ENCODE measurements at places on chromosomes 5 and 9. TPM values are rescaled to one million over a fixed set of nuclear protein-coding genes. Genes with fewer than 3 reads are reported as not detected.

Gene BHMT2
- total RNA-seq = not detected

Gene PCA3
- total RNA-seq = not detected

Gene NR2F1-AS1
- total RNA-seq = not detected

Gene LHX2
- total RNA-seq = not detected

Gene SIT1
- 99.9 TPM for total RNA-seq

Gene MRRF
- 69.8 TPM for total RNA-seq

Gene HTR4
- not detected for total RNA-seq

- H3K27me3 ChIP-seq = no peaks in the 10 kb centered on the region
- no peak overlapping the region for H3K27ac ChIP-seq
- no peaks in the 10 kb centered on the region for H3K36me3 ChIP-seq
- no peaks in the 10 kb centered on the region for H3K4me1 ChIP-seq
- DNase-seq = no peak
- no peak overlapping the region for H3K4me3 ChIP-seq
Observed at GRCh38 chr9:28916348-28916747, 1343.1 kb upstream of the C9orf72 start.

DNA sequence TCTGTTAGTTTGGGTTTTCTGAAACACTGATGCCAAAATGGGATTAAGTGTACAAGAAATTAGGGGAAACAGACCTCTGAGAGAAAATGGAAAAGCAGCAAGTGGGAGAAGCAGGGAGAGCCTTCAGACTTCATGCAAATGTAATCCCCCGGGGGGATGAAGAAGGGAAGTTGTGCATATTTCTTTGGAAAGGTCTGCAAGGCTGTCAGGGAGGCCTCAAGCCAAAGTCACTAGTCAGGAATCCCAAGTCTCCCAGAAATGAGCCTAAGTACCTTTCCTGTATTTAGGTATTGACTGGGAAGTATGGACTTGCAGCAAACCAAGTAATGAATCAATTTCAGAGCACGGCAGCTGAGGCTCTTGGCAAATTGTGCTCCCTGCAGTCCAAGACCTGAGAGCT, 2.2 kb downstream of the FTMT start:
- H3K4me1 ChIP-seq = no peaks in the 10 kb centered on the region
- no peak overlapping the region for H3K4me3 ChIP-seq
- H3K27me3 ChIP-seq = no peaks in the 10 kb centered on the region
- H3K36me3 ChIP-seq = no peaks in the 10 kb centered on the region

- H3K27ac ChIP-seq = no peak within 1 kb of the TSS
- peak within 1 kb of the TSS; percentile 65 for H3K4me3 ChIP-seq
- H3K36me3 ChIP-seq = no peaks in the 10 kb centered on the region
- H3K4me1 ChIP-seq = peaks cover 18% of the 10 kb centered on the region
- peaks cover 50% of the 10 kb centered on the region for H3K27me3 ChIP-seq
- peak; percentile 36 for DNase-seq
Observed at GRCh38 chr5:52989025-52989780, at the start of gene ITGA2. Gene ITGA2, plus strand, starts transcription at chr5:52989352. Its CDS starts 117 bp downstream, at chr5:52989469.

- peaks cover 32% of the 10 kb centered on the region for H3K36me3 ChIP-seq
Observed at GRCh38 chr9:107336718-107337360, 53.8 kb downstream of the RAD23B start.

- no peak overlapping the region for H3K4me3 ChIP-seq
- H3K4me1 ChIP-seq = no peaks in the 10 kb centered on the region
- H3K36me3 ChIP-seq = no peaks in the 10 kb centered on the region
Observed at GRCh38 chr5:95671826-95672225, 11.0 kb downstream of the SPATA9 start.

DNA sequence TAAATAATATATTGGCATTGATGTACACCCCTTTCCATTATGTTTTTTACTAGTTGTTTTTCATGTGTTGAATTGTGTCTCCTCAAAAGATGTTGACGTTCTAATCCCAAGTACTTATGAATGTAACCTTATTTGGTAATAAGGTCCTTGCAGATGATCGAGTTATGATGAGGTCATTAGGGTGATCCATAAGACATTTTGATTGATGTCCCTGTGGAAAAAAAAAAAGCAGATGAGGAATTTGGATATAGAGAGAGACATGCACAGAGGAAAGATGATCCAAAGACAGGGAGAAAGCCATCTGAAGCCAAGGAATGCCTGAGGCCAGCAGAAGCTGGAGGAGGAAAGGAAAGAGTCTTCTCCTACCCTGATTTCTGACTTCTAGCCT, 632.7 kb downstream of the TLR4 start:
- no peaks in the 10 kb centered on the region for H3K27me3 ChIP-seq
- H3K4me3 ChIP-seq = no peak overlapping the region
- no peaks in the 10 kb centered on the region for H3K4me1 ChIP-seq
- DNase-seq = no peak
- H3K36me3 ChIP-seq = no peaks in the 10 kb centered on the region

DNA sequence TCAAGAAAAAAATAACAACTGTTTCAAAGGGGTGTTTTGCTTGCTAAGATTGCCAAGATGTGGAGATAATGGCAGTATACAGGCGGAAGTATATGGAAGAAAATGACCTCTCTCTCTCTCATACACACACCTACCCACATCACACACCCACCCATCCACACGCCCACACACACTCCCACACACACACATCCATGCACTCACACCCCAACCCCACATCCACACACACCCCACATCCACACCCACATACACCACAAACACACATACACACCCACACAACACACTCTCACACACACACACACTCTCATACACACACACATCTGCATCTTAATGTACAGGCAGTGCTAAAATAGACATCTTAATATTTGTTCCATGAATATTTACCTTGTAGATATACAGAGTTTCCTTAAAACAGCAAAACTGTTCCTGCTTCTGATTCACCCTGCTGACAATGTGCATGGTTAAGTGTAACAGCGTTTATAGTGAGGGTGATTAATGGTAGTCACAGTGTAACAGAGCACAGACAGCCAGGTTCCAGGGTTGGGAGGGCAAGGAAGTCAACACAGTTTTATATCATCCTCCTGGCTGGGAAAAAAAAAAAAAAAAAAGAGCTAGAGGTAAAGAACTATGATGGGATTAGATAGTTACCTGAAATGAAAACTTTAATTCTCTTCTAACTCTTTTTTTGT, 8.3 kb downstream of the BHMT2 start:
- no peak overlapping the region for H3K27ac ChIP-seq
- H3K27me3 ChIP-seq = no peaks in the 10 kb centered on the region
- DNase-seq = no peak
- peaks cover 11% of the 10 kb centered on the region for H3K4me1 ChIP-seq
- H3K4me3 ChIP-seq = no peak overlapping the region

DNA sequence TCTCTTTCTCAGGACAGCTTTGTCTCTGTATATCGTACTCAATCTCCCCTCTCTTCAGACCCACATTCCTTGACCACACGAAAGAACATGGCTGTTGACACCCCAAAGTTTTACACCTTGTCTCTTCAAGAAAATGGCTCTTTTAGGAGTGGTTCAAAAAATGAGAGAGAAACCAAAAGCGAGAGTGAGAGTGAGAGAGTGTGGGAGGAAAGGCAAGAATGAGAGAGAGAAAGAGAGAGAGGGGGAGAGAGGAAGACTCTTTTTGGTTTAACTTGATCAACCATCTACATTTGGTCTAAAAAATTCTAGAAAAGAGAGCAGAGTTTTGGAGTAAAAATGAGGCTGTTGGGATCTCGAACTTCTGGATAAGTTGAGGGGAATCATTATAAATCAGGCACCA, 581.8 kb upstream of the WWC1 start:
- DNase-seq = no peak
- no peak overlapping the region for H3K4me3 ChIP-seq
- no peaks in the 10 kb centered on the region for H3K27me3 ChIP-seq
- no peaks in the 10 kb centered on the region for H3K36me3 ChIP-seq
- no peaks in the 10 kb centered on the region for H3K4me1 ChIP-seq

GRCh38 chr5:79133121-79133656, 21.6 kb downstream of the BHMT start:
- no peaks in the 10 kb centered on the region for H3K36me3 ChIP-seq
- H3K27ac ChIP-seq = peak overlapping the region; percentile 88
- DNase-seq = no peak
- peaks cover 3% of the 10 kb centered on the region for H3K27me3 ChIP-seq
- peaks cover 22% of the 10 kb centered on the region for H3K4me1 ChIP-seq

DNA sequence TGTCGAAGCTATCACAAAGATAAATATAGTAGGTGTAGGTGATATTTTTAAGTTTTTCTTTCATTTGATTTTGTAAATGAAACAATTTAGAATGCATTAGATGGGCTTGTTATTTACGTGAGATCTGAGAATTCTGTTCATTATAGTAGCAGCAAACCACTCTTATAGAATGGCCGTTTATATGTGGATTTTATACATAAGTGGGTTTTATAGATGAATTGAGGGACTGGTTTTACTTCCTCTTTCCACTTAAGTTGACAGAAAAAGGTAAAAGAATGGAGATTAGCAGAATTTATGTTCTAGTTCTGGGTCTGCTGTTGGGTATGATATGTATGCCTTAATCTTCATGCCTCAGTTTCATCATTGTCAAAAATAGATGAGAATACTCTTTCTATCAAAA, 5.6 kb downstream of the RMI1 start:
- no peak overlapping the region for H3K27ac ChIP-seq
- no peak overlapping the region for H3K4me3 ChIP-seq

DNA sequence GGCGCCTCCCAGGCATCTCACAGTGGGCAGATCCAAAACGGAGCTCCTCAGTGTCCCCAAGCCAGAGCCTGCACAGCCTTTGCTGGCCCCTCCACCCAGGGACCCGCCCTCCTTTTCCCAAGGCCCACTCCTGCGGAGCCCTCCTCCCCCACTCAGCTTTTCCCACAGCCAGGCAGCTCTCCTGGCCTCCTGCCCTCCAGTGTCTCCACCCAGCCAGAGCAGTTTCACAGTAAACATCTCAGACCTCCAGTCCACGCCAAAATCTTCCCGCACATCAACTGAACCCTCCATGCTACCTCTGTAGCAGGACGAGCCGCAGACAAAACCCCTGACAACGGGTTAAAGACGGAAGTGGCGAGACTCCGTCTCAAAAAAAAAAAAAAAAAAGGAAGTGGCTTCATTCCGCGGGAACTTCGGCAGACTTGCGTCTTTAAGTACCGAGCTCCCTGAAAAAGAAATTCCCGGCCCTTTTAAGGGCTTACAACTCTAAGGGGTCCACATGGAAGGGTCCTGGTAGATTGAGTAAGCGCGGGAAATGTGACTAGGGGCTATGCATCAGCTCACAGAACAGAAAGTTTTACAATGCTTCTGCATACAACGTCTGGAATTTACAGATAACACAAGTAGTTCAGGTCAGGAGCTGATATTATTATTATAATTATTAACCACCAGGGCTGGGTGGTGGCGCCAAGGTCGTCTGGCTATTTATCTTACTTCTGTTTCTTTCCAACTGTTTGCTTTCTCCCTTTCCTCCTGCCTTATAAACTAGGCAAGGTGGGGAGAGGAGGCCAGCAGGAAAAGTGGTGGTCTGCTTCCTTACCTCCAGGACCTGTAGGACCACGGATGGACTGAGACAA, 11.4 kb upstream of the GRIN1 start:
- peaks cover 20% of the 10 kb centered on the region for H3K4me1 ChIP-seq
- H3K27ac ChIP-seq = peak overlapping the region; percentile 90
- peak; percentile 52 for DNase-seq
- H3K4me3 ChIP-seq = peak overlapping the region; percentile 87
- peaks cover 2% of the 10 kb centered on the region for H3K36me3 ChIP-seq
- no peaks in the 10 kb centered on the region for H3K27me3 ChIP-seq

- DNase-seq = no peak
- no peak overlapping the region for H3K27ac ChIP-seq
- H3K36me3 ChIP-seq = no peaks in the 10 kb centered on the region
- H3K27me3 ChIP-seq = peaks cover 49% of the 10 kb centered on the region
Observed at GRCh38 chr9:85521371-85522197, 220.2 kb downstream of the AGTPBP1 start.

DNA sequence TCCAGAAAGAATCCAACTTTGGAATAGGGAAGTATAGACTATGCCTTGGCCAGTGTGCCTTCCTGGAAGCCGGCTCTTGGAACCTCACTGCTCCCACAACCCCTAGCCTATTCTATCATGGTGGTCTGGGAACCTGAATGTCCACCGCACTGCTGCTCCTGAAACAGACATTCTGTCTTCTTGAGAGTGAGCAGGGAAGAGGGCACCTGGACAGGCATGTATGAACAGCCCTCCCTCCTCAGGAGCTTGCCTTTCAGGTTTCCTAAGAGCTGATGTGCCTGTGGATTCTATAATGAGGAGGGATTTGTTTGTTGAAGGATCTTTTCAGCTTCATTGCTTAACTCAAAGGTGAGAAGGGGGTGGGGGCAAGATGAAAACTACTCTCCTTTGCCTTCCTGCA, 55.1 kb upstream of the XPA start:
- no peaks in the 10 kb centered on the region for H3K4me1 ChIP-seq
- peaks cover 6% of the 10 kb centered on the region for H3K27me3 ChIP-seq
- H3K4me3 ChIP-seq = no peak overlapping the region

- peaks cover 2% of the 10 kb centered on the region for H3K27me3 ChIP-seq
- H3K27ac ChIP-seq = no peak overlapping the region
- DNase-seq = no peak
- no peak overlapping the region for H3K4me3 ChIP-seq
- no peaks in the 10 kb centered on the region for H3K36me3 ChIP-seq
Observed at GRCh38 chr5:113435575-113435974, 786 bp upstream of the TSSK1B start.

GRCh38 chr5:136084698-136085097, 47.9 kb upstream of the SMAD5 start:
- no peak for DNase-seq
- H3K27ac ChIP-seq = no peak overlapping the region
- no peak overlapping the region for H3K4me3 ChIP-seq
- H3K36me3 ChIP-seq = no peaks in the 10 kb centered on the region

GRCh38 chr5:6729386-6730310, 16.4 kb downstream of the TENT4A start:
- peaks cover 52% of the 10 kb centered on the region for H3K36me3 ChIP-seq
- H3K4me1 ChIP-seq = peaks cover 88% of the 10 kb centered on the region
- peak overlapping the region; percentile 79 for H3K27ac ChIP-seq
- H3K27me3 ChIP-seq = no peaks in the 10 kb centered on the region
- peak; percentile 57 for DNase-seq

DNA sequence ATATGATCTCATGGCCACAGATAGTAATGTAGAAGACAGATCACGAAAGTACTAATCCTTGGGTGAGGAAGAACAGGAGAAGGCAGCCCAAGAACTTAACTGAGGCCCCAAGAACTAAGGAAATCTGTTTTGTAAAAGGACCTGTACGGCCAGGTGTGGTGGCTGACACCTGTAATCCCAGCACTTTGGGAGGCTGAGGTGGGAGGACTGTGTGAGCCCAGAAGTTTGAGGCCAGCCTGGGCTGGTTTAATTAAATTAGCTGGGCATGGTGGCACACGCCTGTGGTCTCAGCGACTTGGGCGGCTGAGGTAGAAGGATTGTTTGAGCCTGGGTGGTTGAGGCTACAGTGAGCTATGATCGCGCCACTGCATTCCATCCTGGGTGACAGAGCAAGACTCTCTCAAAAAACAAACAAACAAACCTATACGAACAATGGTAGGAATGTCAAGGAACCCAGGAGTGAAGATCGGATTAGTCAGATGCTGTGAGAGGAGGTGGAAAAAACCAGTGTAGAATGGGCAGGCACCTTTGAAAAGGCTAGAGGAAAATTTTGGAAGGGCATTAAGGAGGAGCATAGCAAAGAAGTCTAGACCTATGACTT, 283.8 kb upstream of the DMRT1 start:
- peaks cover 8% of the 10 kb centered on the region for H3K4me1 ChIP-seq
- H3K36me3 ChIP-seq = no peaks in the 10 kb centered on the region
- DNase-seq = no peak
- no peak overlapping the region for H3K4me3 ChIP-seq
- no peak overlapping the region for H3K27ac ChIP-seq
